ENCODE measurements at places on chromosomes 1 and 21.
A peak's percentile ranks its signal among the peaks of the same experiment; 100 is the strongest.

DNA sequence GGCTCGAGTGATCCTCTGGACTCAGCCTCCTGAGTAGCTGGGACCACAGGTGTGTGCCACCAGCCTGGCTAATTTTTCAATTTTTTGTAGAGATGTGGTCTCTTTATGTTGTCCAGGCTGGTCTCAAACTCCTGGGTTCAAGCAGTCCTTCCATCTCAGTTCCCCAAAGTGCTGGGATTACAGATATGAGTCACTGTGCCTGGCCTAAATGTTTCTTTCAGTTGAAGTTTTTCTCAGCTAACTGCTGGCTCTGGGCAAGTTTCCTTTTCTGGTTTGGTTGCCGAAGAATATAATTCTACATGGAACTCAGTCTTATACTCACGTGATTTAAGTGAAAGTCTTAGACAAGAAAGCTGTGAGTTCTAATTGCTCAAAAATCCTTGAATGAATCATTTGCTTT is 57.0 kb downstream of the SASS6 start:
- DNase-seq, result no peak

DNA sequence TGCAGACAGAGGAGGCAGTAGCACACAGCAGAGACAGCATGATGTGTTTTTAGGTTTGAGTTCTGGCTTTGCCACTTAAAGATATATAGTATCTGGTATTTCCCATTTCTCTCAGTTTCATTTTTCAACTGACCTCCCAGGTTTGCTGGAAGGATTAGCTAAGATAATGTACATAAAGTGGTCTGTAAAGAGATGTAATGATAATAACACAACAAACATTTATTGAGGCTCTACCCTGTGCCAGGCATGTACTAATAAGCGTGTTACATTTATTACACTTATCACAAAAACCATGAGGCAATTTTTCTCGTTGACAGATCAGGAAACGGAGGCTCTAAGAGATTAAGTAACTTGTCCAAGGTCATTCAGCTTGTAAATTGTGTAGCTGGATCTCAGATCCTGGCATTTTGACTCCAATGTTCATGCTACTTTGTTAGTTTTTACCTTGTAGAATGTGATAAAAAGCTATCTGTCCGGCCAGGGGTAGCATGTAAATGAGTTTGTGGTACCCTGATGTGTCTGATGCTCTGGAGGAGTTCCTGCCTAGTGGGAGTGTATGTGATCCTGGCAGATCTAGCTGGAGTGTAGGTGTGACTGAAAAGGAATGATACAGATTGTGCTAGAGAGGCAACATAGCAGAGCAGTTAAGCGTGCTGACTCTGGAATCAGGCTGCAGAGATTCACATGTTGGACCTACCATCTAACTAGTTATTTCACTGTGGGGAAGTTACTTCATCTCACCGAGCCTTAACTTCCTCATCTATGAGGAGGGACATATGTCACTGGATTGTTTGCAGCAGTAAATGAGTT is 146.6 kb downstream of the VPS13D start:
- no peak for DNase-seq

DNA sequence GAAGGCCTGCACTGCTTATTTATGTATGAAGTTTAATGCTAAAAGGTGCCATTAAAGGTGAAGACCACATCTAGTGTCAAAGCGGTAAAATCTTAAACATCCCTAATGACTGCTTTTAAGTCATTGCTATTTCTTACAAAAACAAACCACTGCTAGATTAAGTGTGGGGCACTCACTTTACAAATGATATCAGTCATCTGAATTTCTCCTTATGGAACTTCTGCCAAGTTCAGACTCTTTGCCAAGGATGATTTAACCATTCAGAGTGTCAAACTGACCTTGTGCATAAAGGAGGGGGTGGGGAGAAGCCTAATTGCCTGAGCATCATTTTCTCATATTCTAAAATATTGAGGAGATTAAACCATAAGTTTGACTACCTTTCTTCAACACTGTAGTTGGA is 271.5 kb downstream of the TGFB2 start:
- DNase-seq, result no peak

- no peak for DNase-seq
These were observed 1150.9 kb downstream of the MRPL39 start for GRCh38 chr21:24456358-24456757.

GRCh38 chr1:2344744-2345296 is 46.5 kb downstream of the MORN1 start:
- DNase-seq, result no peak

GRCh38 chr1:89069951-89070350 is 4.9 kb upstream of the GBP1 start:
- no peak for DNase-seq

DNA sequence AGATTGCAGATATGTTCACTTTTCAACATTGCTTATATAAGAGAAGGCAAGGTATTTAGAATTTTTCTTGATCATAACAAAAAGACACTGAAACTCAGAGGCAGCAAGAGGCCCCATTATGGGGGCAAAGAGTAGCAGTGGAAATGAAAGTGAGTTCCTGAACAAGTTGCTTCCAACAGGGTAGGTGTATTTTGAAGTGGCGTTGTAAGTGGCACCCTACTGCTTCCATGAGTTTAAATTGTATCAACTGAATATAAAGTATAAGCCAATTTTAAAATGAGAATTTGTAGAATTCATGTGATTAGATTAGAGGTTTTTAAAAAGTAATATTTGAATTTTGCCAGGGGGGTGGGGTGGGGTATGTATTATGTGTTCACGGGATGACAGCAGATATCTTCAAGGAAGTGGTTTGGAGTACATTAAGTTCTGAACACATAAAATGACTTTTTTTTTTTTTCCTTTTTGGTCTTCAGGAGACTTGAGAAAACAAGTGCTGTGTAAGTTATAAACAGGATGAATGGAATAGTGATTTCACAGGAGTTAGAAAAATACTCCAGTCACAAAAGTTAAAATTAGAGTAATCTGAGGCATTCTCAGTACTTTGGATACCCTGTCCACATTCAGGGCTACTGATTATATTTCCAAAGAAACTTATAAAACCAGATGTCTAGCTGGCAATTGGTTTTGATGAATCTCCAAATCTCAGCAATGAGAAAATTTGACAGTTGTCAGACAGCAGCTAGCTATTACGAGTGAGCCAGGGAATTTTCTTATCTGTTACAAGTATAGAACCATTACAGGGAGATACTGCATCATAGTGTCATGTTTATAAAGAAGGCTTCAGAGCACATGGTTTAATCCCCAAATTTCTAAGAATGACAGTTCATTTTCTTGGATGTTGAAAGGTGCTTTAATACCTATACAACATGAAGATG is 182.0 kb downstream of the ST6GALNAC3 start:
- no peak for DNase-seq

DNA sequence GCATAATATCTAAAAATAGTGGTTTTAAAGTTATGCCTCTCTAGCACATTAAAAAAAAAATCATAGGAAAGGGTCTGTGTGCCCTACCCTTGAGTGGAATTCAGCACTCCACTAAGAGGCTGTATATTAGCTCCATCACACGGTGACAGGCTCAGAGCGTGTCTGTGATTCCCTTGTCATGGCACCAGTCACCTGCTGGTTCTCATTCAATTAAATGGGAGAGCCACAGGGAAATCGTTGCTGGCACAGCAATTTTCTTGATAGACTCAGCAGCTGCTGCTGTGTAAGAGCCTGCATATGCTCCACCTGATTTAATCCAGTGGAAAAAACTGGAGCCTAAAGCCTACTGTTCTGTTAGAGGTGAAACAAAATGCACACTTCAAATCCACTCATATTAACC is 9.5 kb downstream of the ATP6V1G3 start:
- DNase-seq, result no peak

- no peak for DNase-seq
These were observed 65.2 kb downstream of the AGPAT3 start for GRCh38 chr21:43930074-43930847.

GRCh38 chr1:45005761-45006160 is 5.4 kb downstream of the HECTD3 start:
- DNase-seq, result no peak

GRCh38 chr1:21823980-21824702 is 12.1 kb downstream of the LDLRAD2 start:
- no peak for DNase-seq

- DNase-seq, result no peak
These were observed 15.8 kb downstream of the TMCC2 start for GRCh38 chr1:205243350-205244191.

- no peak for DNase-seq
These were observed 136.8 kb upstream of the GORAB start for GRCh38 chr1:170395149-170395548.

GRCh38 chr1:26787381-26787705 is 407 bp upstream of the PIGV start:
- DNase-seq, result peak; percentile 61

GRCh38 chr21:37153196-37153934 is 80.3 kb downstream of the TTC3 start:
- peak; percentile 58 for DNase-seq

DNA sequence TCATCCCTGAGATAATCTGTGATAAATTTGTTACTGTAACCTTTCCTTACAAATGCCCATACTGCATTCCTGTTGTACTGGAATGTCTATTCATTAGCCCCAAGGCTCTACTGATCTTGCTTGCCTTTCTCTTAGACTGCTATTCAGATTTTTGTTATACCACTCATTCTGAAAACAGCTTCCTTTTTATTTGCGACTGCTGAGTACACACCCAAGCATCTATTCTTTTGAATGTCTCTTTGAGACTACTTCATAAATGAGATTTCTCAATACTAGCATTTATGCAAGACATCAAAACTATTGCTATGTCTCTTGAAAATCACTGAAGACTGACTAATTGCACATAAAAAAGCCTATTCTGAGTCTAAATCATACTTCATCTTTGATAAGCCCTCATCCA is 38.6 kb downstream of the DENND1B start:
- no peak for DNase-seq

DNA sequence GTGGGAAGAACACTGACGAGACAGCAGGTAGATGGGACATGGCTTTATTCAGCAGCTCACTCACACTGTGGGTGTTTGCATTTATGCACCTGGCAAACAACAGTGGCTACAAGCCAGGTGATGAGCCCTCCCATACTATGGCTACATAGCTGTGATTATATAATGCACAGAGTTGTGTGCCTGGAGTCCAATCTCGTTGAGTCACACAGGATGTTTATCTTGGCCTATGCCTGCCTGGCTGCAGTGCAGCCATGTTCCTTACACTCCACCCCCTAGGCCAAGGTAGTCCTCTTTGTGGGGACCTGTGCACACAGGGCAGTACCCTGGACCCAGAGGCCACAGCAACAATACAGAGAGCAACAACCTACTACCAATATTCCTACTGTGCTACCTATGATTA is 1643.8 kb downstream of the MRPL39 start:
- DNase-seq, result no peak

DNA sequence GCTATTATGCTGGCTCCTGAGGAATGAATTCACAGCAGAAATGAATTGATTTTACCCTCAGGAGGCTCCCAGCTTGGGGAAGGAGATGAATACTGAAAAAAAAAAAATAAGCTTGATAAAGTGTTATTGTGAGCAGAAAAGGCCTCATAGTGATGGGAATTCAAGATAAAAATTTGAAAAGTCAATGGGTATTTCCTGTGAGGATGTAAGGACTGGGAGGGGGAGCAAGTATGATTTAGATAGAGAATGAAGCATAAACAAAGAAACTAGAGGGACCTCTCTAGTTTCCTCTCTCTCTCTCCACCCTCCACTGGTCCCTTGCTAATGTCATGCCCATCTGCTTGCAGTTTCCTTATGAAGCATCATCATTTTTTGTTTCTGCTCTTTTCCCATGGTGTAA is 439.0 kb upstream of the PLXNA2 start:
- DNase-seq, result no peak

DNA sequence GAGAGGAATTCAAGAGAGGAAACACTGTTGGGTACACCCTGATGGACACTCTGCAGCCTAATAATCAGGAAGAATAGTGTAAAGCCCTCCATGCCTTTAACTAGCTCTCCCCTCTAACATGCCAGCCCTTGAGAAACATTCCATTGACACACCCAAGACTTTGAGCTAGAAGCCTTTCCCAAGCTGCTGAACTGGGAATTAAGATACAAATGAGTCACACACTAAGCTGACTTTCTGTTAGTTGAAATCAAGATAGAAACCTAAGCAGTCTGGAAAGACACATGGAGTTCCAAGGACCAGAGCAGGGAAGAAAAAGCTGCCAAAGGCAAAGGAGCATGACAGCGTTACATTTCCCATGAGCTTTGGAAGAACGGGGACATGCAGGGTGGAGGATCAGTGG is 380.8 kb downstream of the NPHP4 start:
- DNase-seq, result no peak

DNA sequence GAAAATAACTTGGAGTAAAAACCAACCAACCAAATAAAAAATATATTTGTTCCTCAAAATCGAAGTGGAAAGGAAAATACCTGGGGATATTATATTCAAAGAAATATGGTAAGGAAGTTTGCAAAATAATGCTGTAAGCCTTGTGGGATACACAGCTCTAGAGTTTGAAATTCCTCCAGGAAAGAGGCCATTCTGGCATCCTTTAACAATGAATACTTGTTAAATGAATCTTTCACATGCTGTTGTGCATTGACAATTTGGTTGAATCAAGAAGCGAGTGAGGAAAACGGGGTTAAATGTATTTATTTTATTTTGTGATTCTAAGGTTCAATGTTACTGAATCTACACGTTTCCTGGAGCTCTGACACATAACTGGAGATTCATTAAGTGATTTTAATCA is 30.5 kb upstream of the NTNG1 start:
- DNase-seq, result no peak

- DNase-seq, result no peak
These were observed 105.8 kb downstream of the EDEM3 start for GRCh38 chr1:184648856-184649201.

- DNase-seq, result no peak
These were observed 354.4 kb downstream of the BRINP2 start for GRCh38 chr1:177525176-177525575.

DNA sequence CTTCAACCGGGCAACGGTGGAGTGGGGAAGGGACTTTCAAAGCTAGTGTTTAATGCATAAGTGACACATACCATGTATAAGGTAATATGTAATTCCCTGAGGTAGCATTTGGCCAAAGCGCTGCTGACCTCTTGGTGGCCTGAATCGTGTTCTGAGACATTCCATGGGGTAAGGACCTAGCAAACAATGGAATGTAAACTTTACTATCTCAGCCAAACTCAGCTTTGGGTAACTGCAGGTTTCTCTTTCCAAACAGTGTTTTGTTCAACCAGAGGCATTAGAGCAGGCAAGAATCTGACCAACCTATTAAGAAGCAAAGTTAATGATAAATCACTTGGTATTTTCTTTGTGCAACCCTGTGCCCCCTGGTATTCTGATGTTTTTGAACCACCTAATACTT is 22.0 kb downstream of the TGFB2 start:
- no peak for DNase-seq

- no peak for DNase-seq
These were observed 238.8 kb downstream of the MRPL39 start for GRCh38 chr21:25368531-25368930.

GRCh38 chr1:29420202-29420601 is 183.9 kb downstream of the PTPRU start:
- no peak for DNase-seq

- no peak for DNase-seq
These were observed 1.0 kb upstream of the KCNC4 start for GRCh38 chr1:110208916-110209645.

Data from transverse colon (tissue), 4 donors.